ENCODE measurements at places on chromosomes 6 and 20.

DNA sequence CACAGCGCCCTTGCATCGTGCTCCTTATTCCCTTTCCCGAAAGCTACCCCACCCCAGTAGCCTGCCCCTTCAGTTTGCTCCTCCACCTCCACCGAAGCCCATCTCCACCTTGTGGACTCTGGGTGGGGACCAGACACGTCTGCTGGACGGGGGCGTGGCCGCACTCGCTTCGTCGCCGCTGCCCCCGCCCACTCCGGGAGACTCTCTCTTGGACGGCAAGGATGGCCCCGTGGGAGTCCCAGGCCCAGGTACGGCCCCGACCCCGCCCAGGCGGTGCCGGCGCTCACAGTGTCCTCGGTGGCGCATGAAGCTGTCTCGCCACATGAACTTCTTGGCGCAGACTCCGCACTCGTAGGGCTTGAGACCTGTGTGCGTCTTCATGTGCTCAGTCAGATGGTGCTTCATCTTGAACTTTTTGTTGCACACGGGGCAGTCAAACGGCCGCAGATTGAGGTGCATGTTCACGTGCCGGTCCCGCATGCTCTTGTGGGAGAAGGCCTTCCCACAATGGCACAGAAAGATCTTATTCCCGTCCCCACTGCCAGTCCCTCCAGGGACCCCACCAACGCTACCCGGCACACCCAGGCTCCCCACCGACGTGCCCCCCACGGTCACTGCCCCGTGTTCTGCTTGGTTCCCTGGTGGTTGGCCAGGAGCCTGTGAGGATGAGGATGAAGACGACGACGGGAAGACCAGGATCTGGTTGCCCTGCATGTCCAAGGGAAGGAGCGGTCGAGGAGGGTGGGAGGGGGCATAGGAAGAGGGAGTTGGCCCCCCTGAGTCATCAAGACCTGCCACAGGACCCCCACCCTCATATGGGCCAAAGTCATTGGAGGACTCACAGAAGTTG, 1.3 kb upstream of the TAPBP start:
- peaks cover 60% of the 10 kb centered on the region for H3K4me1 ChIP-seq
- H3K4me3 ChIP-seq = peak overlapping the region; percentile 94
- no peak for DNase-seq
- peak overlapping the region; percentile 98 for H3K27ac ChIP-seq

DNA sequence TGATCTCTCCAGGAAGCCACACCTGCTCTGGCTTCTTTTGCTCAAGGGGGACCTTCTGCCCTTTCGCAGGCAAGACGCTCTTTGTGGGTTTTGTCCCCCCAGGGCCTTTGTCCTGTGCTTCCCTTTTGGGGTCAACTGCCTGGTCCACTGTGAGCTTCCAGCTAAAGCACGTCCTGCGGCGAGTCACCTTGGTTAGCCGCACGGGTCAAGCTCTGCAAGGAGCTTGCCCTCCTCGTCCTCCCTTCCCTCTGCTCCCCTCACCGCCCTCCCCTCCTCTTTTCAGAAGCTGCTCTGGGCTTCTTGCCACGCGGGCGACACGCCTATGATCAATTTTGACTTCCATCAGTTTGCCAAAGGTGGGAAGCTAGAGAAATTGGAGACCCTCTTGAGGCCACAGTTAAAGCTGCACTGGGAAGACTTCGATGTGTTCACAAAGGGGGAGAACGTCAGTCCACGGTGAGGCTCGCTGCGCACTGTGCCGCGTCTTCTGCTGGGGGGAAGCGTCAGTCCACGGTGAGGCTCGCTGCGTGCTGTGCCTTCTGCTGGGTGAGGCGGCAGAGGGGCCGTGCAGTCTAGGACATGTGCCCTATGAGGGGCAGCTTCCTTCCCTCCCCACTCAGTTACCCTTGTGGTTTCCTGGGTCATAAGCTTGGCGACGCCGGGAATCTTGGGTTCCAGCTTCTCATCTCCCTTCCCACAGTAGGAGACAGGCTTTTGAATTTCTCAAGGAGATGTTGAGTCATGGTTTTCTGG, 80.2 kb downstream of the SYNJ2 start:
- DNase-seq = no peak
- peaks cover 30% of the 10 kb centered on the region for H3K36me3 ChIP-seq
- H3K27ac ChIP-seq = no peak overlapping the region
- peaks cover 7% of the 10 kb centered on the region for H3K4me1 ChIP-seq

DNA sequence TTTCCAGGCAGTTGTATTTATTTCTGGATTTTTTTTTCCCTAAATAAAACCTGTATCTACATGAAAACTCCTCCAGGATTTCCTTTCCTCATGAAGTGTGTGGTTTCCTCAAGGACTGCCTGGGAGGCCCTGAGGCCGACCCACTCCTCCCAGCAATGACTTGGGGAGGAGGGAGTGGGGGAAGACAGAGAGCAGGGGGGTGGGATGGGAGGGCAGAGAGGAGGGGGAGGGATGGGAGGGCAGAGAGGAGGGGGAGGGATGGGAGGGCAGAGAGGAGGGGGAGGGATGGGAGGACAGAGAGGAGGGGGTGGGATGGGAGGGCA, 161.8 kb upstream of the AGPAT4 start:
- no peaks in the 10 kb centered on the region for H3K36me3 ChIP-seq
- H3K27me3 ChIP-seq = no peaks in the 10 kb centered on the region
- no peak for DNase-seq
- peak overlapping the region; percentile 81 for H3K27ac ChIP-seq
- H3K4me1 ChIP-seq = peaks cover 25% of the 10 kb centered on the region
- H3K4me3 ChIP-seq = no peak overlapping the region

DNA sequence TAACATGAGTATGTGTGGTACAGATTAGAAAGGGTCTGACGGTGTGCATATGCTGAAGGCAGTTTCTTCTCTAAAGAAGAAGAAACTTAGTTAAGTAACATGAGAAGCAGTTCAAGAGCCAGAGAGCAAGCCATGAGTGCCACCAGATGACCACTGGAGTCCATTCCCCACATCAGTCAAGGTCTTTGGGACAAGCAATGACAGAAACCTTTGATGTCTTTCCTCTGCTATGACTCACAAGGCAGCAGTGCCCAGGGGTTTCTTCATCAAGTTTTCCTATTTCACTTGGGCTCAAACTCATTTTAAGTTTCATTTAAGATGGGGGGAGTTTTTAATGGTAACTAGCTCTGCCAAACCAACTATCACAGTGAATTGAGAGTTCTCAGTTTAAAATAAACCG, 303.8 kb upstream of the TBX18 start:
- no peak for DNase-seq
- no peaks in the 10 kb centered on the region for H3K27me3 ChIP-seq

DNA sequence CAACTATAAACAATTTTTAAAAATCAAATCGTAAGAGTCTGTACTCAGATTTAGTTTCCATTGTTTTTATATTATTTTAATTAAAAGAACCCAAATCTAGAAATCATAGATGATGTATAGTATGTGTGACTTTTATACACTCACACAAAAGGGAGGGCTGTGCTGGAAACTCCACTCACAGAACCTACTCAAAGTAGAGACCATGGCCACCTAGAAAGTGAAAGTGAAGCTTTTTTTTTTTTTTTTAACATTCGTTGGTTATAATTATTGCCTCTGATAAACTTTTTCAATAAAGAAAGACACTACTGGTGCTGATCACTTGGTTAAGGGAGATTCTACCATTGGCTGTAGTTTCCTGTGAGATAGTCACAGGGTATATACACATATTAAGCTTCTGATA, 37.9 kb upstream of the PRL start:
- H3K4me3 ChIP-seq = no peak overlapping the region
- H3K27me3 ChIP-seq = no peaks in the 10 kb centered on the region
- H3K27ac ChIP-seq = no peak overlapping the region
- H3K36me3 ChIP-seq = no peaks in the 10 kb centered on the region
- peaks cover 26% of the 10 kb centered on the region for H3K4me1 ChIP-seq
- DNase-seq = no peak

GRCh38 chr6:142695016-142695415, 250.0 kb downstream of the HIVEP2 start:
- H3K4me3 ChIP-seq = no peak overlapping the region
- H3K27me3 ChIP-seq = peaks cover 9% of the 10 kb centered on the region
- H3K4me1 ChIP-seq = peaks cover 7% of the 10 kb centered on the region
- H3K36me3 ChIP-seq = no peaks in the 10 kb centered on the region
- no peak for DNase-seq

- H3K36me3 ChIP-seq = no peaks in the 10 kb centered on the region
- no peak overlapping the region for H3K4me3 ChIP-seq
- DNase-seq = no peak
- peaks cover 7% of the 10 kb centered on the region for H3K27me3 ChIP-seq
Observed at GRCh38 chr20:56443654-56444540, 24.5 kb upstream of the RTF2 start.

- H3K36me3 ChIP-seq = peaks cover 25% of the 10 kb centered on the region
- H3K4me1 ChIP-seq = peaks cover 8% of the 10 kb centered on the region
- no peak overlapping the region for H3K4me3 ChIP-seq
- H3K27me3 ChIP-seq = no peaks in the 10 kb centered on the region
Observed at GRCh38 chr6:138943089-138943625, 44.9 kb downstream of the REPS1 start.

DNA sequence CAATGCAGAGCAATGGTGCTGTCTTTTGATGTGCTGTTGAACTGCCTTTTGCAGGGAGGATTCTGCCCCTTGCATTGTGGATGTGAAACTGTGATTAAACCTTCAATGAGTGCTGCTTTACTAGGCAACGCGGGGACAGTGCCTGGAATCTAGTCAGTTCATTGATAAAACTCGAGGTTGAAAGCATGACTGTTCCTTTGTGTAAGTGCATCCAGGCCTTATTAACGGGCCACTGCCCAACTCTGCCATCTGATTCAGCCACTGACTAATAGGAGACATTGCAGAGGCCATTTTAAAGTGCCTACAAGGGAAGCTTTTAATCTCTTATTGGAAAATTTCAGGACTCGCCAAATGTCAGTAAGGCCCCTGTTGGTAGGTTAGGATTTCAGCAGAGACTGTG, 49.3 kb downstream of the SLC35F1 start:
- no peaks in the 10 kb centered on the region for H3K36me3 ChIP-seq
- H3K27me3 ChIP-seq = no peaks in the 10 kb centered on the region
